Spleen (tissue), 13 donors: ENCODE measurements at places on chromosomes 11 and 22. TPM values are rescaled to one million over a fixed set of nuclear protein-coding genes. Genes with fewer than 3 reads are reported as not detected.

GRCh38 chr22:39250838-39251237, 6.1 kb upstream of the PDGFB start:
- DNase-seq, result no peak
- no peak overlapping the region for H3K4me3 ChIP-seq
- peaks cover 30% of the 10 kb centered on the region for H3K4me1 ChIP-seq
- no peaks in the 10 kb centered on the region for H3K36me3 ChIP-seq
- no peak overlapping the region for H3K27ac ChIP-seq

DNA sequence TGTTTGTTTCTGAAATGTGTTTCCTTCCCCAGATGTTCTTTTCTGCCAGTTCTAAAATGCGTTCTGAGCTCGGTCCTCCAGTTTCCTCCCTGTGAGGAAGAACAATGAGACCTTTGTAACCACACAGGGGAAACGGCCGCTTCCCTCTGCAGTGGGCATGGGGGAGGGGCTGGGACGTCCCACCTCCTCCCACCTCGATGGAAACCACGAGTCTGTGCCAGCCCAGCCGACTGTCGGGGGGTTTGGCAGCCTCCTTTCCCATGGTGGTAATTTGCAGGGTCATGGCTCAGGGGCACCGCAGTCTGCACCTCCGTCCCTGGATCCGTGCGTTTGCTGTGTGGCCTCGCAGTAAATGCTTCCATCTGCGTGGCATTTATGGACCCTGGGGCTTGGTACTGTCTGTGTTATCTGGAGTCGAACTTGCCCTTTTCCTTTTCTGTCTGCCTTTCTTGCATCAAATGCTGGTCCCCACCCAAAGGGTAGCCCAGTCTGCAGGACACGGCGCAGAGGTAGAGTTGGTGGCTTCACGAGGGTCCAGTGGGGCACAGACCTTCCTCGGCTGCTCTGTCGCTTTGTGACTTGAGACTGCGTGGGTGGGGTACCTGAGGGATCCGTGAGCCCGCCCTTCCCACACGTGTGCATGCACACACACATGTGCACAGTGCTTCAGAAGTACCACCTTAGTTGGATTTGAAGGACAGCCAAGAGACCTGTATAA, 16.1 kb downstream of the LRP5 start:
- DNase-seq, result no peak
- H3K27me3 ChIP-seq, result no peaks in the 10 kb centered on the region
- H3K27ac ChIP-seq, result peak overlapping the region; percentile 19
- H3K4me1 ChIP-seq, result peaks cover 63% of the 10 kb centered on the region
- H3K4me3 ChIP-seq, result no peak overlapping the region

Gene OR52A1
- not detected for total RNA-seq

- no peaks in the 10 kb centered on the region for H3K36me3 ChIP-seq
- H3K4me1 ChIP-seq, result peaks cover 5% of the 10 kb centered on the region
- no peaks in the 10 kb centered on the region for H3K27me3 ChIP-seq
- no peak overlapping the region for H3K27ac ChIP-seq
- DNase-seq, result no peak
- no peak overlapping the region for H3K4me3 ChIP-seq
Measured at GRCh38 chr22:47944941-47945340, 1182.5 kb downstream of the TBC1D22A start.

- H3K27me3 ChIP-seq, result no peaks in the 10 kb centered on the region
- no peak for DNase-seq
- no peak overlapping the region for H3K27ac ChIP-seq
- H3K4me1 ChIP-seq, result no peaks in the 10 kb centered on the region
- H3K36me3 ChIP-seq, result peaks cover 52% of the 10 kb centered on the region
- no peak overlapping the region for H3K4me3 ChIP-seq
Measured at GRCh38 chr11:120462825-120463224, 48.7 kb upstream of the GRIK4 start.

DNA sequence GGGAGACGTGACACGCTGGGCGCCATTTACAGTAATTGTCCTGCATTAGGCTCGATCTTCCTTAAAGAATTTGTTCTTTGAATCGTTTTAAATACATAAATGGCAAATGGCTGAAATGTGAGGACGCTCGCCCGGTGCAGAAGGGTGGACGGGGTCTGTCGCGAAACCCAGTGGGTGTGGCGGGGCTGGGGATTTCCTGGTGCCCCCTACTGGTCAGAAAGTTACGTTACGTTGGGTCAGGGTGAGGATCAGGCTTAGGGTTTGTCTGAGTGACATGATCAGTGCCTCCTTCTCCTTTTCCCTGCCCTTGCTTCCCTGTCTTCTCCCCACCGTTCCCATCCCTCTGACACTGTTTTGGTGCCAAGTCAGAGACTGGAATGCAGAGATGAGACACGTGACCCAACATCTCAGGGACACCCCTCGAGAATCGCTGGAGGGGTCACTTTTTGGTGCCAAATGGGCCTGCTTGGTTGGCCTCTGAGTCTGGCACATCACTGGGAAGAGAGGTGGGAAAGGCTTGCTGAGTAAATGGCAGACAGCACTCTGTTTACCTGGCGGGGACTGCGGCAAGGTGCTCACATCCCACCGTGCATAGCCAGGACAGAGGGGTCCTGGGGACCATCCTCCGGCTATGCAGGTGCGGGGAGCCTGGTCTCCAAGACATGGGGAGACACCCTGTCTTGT, 1107.6 kb downstream of the BRD1 start:
- H3K27ac ChIP-seq, result no peak overlapping the region
- peak; percentile 40 for DNase-seq
- H3K36me3 ChIP-seq, result no peaks in the 10 kb centered on the region
- no peak overlapping the region for H3K4me3 ChIP-seq

Gene LZTR1
- 68.7 TPM for total RNA-seq

- peaks cover 6% of the 10 kb centered on the region for H3K4me1 ChIP-seq
- H3K27me3 ChIP-seq, result peaks cover 63% of the 10 kb centered on the region
- H3K27ac ChIP-seq, result no peak overlapping the region
- DNase-seq, result peak; percentile 84
- no peaks in the 10 kb centered on the region for H3K36me3 ChIP-seq
Measured at GRCh38 chr11:70712471-70712870, 314.1 kb downstream of the CTTN start.

- no peaks in the 10 kb centered on the region for H3K27me3 ChIP-seq
- peaks cover 18% of the 10 kb centered on the region for H3K4me1 ChIP-seq
- H3K4me3 ChIP-seq, result no peak overlapping the region
- H3K36me3 ChIP-seq, result no peaks in the 10 kb centered on the region
- H3K27ac ChIP-seq, result no peak overlapping the region
Measured at GRCh38 chr11:68282141-68282860, 10.5 kb upstream of the C11orf24 start.

- no peaks in the 10 kb centered on the region for H3K27me3 ChIP-seq
- H3K4me1 ChIP-seq, result no peaks in the 10 kb centered on the region
- no peak overlapping the region for H3K4me3 ChIP-seq
- peaks cover 44% of the 10 kb centered on the region for H3K36me3 ChIP-seq
- no peak for DNase-seq
- H3K27ac ChIP-seq, result no peak overlapping the region
Measured at GRCh38 chr11:73804712-73805111, 17.0 kb downstream of the MRPL48 start.

Gene PRG3
- 5.1 TPM for total RNA-seq

- no peaks in the 10 kb centered on the region for H3K27me3 ChIP-seq
- H3K27ac ChIP-seq, result no peak overlapping the region
- no peak for DNase-seq
- H3K36me3 ChIP-seq, result no peaks in the 10 kb centered on the region
- H3K4me1 ChIP-seq, result peaks cover 18% of the 10 kb centered on the region
Measured at GRCh38 chr11:16902781-16903378, 111.3 kb downstream of the PLEKHA7 start.

DNA sequence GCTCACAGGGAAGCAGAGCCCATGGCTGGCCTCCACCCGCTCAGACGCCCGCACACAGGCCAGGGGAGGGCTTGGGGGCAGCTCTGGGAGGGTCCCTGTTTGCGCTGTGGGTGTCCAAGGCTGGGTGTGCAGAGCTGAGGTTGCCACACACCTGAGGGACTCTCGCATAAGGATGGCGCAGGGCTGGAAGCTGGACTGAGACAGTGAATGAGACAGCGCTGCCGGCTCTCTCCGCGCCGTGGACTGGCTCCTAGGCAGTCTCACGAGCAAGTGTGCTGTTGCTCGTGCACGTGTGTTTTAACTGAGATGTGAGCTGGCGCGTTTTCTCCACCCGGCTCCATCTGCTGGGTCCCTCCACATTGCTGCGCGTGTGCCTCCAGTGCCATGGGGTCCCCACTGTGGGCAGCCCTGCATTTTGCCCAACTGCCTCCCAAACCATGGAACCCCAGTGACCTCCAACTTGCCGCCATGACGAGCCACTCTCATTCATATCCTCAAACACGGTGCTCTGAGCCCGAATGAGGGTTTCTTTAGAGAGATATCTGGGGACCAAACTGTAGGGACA, 4.2 kb upstream of the BID start:
- H3K4me1 ChIP-seq, result peaks cover 59% of the 10 kb centered on the region
- no peak overlapping the region for H3K4me3 ChIP-seq
- peak overlapping the region; percentile 89 for H3K27ac ChIP-seq
- no peaks in the 10 kb centered on the region for H3K36me3 ChIP-seq

DNA sequence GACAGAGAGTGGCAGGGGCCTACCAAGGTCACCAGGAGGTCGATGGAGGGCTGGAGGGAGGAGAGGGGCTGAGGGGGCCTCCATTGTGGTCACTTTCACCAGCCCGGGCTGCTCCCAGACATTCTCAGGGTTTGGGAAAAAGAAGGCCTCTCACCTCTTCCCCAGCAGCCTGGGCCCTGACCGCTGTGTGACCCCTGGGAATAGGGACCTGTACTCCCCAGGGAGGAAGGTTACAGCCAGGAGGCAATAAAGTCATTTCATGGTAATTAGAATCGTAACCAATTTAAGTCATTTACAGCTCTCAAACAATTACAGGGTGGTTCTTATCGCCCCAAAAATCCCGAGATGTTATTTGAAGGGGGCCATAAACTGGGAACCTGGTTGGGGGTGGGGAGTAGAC, 37.8 kb downstream of the ISX start:
- DNase-seq, result no peak
- no peaks in the 10 kb centered on the region for H3K27me3 ChIP-seq
- H3K27ac ChIP-seq, result no peak overlapping the region
- H3K4me3 ChIP-seq, result no peak overlapping the region
- no peaks in the 10 kb centered on the region for H3K36me3 ChIP-seq

Gene FUT4
- total RNA-seq, result 9.6 TPM

Gene RASD2
- 0.14 TPM for total RNA-seq

DNA sequence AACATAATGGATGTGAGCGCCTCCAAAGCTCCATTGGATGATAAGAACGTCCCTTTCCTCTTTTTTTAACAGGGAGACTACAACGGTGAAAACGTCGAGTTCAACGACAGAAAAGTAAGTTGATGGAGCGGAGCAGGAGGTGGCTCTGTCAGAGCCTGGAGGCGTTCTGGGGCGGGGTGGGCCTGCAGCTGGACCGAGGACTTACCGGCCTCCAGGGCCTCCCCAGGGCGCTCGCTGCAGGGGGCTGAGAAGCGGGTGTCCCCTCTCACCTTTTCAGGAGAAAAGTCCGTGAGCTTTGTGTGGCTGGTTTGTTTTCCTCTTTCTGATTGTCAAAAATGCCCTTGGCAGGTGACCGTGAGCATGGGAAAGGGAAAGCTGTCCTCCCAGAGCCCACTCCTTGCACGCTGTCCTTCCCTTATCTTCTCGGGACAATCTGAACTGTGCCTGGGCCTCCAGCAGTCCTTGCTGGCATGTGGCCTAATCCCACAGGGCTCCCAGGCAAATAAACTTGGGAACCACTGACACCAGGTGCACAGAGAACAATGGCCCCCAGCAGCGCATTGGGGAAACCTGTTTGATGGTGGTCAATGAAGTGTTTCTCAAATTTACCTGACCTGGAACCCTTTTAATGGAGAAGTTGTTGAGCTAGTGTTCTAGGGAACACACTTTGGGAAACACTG, 38.4 kb downstream of the ANO1 start:
- no peak overlapping the region for H3K4me3 ChIP-seq
- peaks cover 6% of the 10 kb centered on the region for H3K4me1 ChIP-seq
- peaks cover 9% of the 10 kb centered on the region for H3K27me3 ChIP-seq
- no peak for DNase-seq
- no peaks in the 10 kb centered on the region for H3K36me3 ChIP-seq

Gene CCDC34
- total RNA-seq, result 3.0 TPM

DNA sequence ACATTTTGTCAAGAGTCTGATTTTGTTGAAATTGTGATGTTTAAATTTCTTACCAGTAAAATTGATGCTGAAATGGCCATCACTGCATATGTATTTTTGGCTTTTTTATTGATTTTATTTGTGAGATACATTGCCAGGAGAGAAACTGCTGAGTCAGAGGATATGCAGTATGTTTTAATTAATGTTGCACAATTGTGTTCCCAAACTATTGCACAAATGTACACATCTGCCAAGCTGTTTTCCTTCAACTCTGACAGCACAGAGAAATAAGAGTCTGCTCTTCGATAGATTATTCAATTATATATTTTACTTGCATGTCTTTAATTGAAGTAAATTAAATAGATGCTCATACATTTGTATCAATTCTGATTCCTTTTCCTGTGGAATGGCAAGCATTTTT, 640.2 kb upstream of the LUZP2 start:
- no peak for DNase-seq
- H3K4me1 ChIP-seq, result no peaks in the 10 kb centered on the region
- H3K27me3 ChIP-seq, result no peaks in the 10 kb centered on the region
- no peaks in the 10 kb centered on the region for H3K36me3 ChIP-seq

Gene NOX4
- 3.9 TPM for total RNA-seq
